Left kidney (tissue), 8 donors: ENCODE measurements at places on chromosomes 12 and 14.
A peak's percentile ranks its signal among the peaks of the same experiment; 100 is the strongest.

- peak; percentile 11 for DNase-seq
Observed at GRCh38 chr14:83520837-83521236, 1987.2 kb upstream of the SEL1L start.

GRCh38 chr12:108683906-108684556 lies 47.3 kb downstream of the CORO1C start:
- DNase-seq: no peak

DNA sequence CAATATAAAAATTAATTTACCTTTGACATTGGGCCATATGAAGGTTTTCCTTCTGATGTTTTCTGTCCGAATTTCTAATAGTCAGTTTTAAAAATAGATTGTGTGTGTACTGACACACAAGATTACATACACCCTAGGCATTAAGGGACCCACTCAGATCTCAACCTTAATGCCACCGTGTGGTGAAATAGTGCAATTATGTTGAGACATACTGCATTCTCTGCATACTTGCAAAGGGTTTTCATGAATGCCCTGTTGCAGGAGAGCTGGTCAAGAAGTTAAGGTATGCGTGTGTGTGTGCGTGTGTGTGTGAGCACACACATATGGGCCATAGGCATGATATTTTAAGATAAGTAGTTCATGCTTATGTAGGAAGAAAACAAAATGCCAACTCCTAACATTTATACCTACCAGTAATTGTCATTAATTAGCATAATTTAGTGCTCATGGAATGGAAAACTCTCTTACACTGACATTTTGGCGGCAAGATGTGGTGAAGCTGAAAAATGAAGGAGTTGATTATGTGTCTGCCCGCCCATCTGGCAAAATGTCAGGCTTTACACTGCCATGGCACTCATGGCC lies 58.8 kb downstream of the PIK3C2G start:
- peak; percentile 52 for DNase-seq

GRCh38 chr14:100834082-100834793 lies 8.3 kb downstream of the MEG3 start:
- DNase-seq: no peak

DNA sequence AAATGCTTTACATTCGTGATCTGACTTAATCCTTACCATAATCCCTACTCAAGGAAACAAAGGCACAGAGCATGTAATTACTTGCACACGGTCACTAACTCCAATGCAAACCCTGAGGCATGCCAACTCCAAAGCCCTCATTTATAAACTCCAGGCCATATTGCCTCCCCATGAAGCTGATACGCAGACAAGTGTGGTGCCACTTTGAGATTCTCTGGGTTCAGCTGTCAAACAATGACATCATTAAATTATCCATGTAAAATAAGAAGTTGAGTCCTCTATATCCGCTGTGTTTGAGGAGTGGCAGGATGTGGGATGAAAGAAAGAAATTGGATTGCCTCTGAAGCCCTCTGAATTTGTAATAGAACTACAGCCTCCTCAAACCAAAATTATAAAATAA lies 62.8 kb downstream of the ANO4 start:
- no peak for DNase-seq

DNA sequence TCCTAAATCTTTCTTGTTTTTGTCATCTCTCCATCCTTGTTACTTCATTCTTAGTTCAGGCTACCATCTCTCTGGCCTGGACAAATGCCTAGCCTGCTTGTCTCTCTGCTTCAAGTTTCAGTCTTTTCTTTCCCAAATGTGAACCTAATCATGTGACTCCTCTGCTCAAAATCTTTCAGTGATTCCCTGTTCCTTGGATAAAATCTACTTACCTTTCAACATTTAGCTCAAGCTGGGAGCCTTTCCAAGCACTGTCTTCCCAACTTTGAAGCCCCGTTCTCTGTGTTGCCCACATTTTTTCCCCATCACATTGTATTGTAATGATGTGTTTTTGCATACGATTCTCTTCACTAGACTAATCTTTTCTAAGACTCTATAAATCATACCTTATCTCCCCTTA lies 24.7 kb downstream of the SLC7A8 start:
- DNase-seq: no peak

GRCh38 chr12:92912052-92912451 lies 17.0 kb downstream of the EEA1 start:
- DNase-seq: no peak

GRCh38 chr12:49555631-49556390 lies 12.1 kb downstream of the MCRS1 start:
- no peak for DNase-seq

DNA sequence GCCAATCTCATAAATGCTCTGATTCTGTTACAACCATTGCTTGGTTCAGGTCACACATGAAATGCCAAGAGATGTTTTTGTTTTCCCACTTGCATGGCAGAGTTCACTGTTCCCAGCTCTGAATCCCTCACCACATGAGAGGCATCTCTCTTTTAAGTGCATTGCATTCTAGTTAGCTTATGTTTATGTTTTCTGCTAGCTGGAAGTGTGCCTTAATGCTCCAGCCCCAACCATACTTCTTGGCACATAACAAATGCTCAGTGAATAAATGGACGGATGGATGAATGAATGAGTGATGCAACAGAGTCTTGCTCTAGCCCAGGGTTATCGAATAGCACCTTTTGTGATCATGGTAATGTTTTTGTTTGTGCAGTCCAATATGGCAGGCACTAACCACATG lies 197.3 kb downstream of the PPM1H start:
- no peak for DNase-seq

DNA sequence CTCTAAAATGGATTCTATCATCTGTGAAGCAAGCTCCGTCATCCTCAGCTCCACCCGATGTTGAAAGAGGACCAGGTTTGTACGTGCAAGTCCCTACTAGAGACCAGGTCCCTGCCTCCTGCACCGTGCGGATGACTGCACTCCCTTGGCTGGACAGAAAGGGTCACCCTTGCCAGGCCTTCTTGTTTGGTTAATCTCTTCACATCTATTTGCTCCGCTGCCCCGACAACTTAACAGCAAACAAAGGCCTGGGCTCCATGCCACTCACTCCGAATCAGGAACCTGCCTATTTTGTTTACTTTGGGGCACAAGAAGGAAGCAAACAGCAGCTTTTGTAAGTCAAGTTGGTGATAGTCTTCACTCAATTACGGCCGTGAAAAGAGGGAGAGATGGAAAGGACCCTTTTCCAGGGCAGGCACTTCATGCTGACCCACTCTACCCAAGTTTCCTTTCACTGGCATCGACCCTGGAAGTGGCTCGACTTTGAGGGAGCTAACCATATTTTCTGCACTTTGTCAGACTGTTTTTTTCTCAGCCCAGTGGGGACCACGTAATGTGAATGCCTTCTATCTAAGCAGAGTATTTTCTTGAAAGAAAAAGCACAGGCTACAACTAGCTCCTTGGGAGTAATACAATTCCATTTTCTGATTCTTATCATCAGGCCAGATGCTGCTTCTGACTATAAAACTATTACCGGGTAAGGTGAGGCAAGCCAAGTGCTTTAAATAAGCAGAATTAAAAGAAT lies 202.6 kb downstream of the FOXN3 start:
- DNase-seq: peak; percentile 27

DNA sequence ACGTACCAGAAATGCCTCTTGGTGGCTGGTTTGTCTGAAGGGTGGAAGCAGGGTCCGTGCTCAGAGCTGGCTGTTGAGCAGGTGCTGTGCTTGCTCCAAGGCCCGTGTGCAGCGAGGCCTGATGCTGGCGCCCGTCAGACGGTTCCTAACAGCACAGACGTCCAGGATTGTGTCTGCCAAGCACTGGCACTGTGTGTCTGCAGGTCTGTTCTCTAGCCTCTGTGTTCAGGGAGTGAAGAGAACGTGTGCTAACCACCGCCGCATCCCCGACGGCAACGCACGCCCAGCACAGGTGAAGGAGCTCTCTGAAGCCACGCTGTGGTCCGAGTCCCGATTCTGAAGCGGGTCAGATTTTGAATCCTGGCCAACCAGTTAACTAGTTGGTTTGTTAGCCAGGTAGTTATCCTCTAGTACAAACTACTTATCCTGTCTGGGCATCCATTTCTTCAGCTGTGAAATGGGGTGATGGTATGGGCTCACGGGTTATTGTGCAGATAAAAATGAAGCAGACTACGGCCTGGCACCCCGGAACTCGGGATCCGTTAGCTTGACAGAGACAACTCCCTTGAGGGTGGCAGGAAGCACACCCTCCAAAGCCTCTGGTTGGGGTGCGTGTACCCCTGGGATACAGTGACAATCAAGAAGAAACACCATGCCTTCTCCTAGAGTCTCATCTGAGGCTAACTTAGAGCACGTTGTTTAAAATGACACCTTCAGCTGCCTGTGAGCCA lies 18.6 kb upstream of the TDRD9 start:
- no peak for DNase-seq

GRCh38 chr14:103867020-103867419 lies 19.6 kb upstream of the PPP1R13B start:
- no peak for DNase-seq

DNA sequence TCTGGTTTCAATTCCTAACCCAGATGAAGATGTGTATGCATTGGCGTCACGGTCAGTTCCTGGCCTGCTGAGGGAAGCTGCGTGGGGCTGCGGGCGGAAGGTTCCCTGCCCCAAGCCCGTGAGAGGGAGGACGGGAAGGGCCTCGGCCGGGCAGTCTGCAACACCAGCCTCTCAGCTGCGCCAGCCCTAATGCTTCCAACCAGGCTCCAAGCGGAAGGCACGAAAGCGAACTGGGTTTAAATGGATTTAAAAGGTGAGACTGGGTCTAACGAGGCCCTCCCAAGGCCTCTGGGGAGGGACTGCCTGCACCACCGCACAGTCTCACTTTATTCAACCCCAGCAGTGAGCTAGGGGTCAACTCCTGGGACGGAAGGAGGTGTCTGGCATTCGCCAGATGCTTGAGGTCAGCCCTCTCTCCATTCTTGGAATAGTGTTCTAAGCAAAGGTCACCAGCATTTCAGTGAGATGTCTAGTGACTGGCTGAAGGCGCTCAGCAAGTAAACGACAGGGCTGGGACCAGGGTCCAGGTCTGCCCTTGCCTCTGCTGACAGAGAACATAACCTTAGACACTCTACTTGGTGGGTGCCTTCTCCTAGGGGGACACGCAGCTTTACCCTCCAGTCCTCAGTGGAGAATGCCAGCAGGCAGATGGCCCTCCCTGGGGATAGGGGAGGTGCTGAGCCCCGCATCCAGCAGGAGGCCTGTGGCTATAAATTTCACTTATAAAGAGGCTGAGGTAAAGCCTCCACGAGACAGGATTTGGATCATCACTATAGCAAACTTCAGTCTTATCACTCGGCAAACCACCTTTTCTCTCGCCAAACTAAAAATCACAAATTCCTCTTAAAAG lies 92.2 kb downstream of the PIWIL1 start:
- no peak for DNase-seq

DNA sequence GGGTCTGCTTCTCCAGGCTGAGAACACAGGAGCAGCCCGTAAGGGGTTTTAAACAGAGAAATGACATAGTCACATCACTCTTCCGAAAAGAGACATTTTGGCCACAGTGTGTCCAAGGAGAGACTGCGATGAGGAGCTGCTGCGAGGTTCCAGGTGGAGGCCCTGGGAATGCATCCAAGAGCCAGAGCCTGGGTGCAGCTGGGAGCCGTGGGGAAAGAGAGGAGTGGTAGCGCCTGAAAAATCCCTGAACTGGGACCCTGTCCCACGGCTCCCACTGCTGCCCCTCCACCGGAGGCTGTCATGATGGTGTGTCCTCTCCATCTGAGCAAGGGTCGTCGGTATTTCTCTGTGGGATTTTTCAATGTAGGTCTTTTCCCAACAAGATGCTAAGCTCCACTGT lies 146.9 kb downstream of the BCL11B start:
- no peak for DNase-seq

DNA sequence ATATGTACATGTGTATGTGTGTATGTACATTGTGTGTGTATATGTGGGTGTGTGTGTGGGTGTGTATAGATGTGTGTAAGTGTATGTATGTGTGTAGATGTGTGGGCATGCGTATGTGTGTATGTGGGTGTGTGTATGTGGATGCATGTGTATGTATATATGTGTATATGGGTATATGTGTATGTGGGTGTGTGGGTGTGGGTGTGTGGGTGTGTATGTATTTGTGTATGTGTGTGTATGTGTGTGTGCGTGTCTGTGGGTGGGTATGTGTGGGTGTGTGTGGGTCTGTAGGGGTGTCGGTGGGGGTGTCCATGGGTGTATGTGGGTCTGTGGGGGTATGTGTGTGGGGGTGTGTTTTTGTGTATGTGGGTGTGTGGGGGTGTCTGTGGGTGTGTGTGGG lies 101.6 kb downstream of the PIWIL1 start:
- DNase-seq: no peak

- DNase-seq: no peak
Observed at GRCh38 chr12:43238281-43238680, 313.7 kb downstream of the ADAMTS20 start.

GRCh38 chr14:100654814-100655740 lies 67.9 kb upstream of the BEGAIN start:
- DNase-seq: no peak

- no peak for DNase-seq
Observed at GRCh38 chr12:131230340-131231031, 276.8 kb downstream of the ADGRD1 start.

GRCh38 chr12:30835216-30835615 lies 80.5 kb upstream of the CAPRIN2 start:
- no peak for DNase-seq

DNA sequence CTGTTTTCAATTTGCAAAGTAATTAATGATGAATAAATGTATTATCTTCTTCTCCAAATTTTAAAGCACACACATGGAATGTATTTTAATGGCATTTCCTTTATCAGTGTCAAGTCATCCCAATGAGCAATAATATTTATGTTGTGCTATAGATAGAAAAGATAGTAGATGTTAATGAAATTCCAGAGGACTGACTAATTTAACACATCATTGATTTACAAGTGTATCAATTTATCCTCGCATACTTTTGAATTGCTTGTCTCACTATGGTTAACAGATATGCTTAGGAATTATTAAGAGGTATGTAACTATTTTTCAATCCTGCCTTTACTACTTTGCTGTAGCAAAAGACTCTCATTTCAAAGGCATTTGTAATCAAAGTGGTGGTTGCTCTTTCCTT lies 842.9 kb downstream of the SLC6A15 start:
- DNase-seq: no peak

GRCh38 chr12:49369411-49370145 lies 2.3 kb downstream of the SPATS2 start:
- DNase-seq: no peak

DNA sequence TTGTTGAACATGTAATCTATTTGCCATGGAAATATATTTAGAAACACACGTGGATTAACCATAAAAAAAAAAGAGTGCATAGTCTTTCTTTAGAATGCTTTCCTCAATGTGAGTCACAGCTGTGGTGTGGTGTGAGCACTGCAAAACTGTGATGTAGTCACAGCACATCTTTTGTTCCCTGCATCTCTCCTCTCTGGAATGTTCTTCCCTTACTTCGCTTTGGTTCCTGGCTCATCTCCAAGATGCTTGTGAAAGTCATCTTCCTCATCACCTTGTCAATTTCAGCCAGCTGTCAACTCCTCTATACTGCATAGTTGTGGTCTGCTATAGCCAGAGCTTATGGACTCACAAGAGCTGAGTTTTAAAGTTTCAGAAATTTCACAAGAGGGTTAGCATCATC lies 60.2 kb downstream of the STAB2 start:
- DNase-seq: no peak

DNA sequence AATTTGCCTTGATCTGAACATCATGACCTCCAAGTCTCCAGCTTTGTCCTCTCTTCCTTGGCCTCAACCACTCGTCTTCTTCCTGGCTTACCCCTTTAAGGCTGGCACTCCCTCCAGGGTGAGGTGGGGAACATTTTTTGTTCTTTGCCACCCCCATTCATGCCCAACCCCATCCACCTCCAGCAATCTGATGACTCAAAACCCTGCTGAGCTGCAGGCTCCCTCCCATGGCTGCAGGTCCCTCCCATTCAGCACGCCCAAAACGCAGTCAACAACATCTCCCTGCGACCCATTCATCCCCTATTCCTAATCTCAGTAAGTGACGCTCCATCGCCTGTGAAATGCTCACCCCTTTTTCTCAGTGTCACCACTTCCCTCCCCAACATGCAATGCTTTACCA lies 138.8 kb upstream of the PRMT8 start:
- no peak for DNase-seq
